ENCODE measurements at places on chromosomes 1 and 21.

GRCh38 chr1:161777261-161777660 is 11.1 kb downstream of the ATF6 start:
- no peak for DNase-seq

DNA sequence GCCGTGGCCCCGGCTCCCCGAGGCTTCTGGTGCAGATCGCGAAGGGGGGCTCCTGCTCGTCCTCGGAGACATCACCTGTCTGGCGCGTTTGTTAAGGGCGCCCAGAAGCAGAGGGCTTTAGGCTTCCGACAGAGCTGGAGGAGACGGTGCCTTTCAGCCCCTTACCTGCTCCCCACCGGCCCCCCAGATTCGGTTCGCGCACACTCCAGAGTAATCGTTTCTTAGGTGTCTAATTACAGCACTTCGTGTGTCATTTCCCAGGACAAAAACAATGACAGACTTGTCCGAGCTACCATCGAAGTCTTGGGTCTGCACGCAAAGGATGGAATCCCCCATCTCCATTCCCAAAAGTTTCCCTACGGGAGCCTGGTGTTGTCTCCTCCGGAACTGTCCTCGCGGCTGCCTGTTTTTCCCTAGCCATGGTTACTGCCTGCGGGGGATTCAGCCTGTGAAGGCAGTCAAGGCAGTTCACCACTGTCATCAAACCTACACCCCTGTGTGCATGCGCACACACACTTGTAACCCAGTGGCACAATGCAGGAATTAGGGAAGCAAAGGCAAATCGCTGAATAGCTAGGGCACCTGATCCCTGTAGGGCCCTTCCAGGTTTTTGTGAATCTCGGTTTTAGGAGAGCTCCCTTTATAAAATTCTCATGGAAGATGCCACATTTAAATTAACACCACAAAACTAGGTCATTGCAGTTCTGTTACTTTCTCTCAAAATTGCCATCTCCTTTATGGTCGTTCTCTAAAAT is 738 bp upstream of the CDC42BPA start:
- DNase-seq: peak; percentile 67

- no peak for DNase-seq
Observed at GRCh38 chr1:94898491-94899385, 28.2 kb downstream of the CNN3 start.

GRCh38 chr1:109208836-109209463 is 4.8 kb upstream of the SARS1 start:
- no peak for DNase-seq

- DNase-seq: no peak
Observed at GRCh38 chr21:28523367-28523766, 469.3 kb downstream of the LTN1 start.

Data from HT-29 (cell line).